ENCODE measurements at places on chromosomes 11 and 22.

DNA sequence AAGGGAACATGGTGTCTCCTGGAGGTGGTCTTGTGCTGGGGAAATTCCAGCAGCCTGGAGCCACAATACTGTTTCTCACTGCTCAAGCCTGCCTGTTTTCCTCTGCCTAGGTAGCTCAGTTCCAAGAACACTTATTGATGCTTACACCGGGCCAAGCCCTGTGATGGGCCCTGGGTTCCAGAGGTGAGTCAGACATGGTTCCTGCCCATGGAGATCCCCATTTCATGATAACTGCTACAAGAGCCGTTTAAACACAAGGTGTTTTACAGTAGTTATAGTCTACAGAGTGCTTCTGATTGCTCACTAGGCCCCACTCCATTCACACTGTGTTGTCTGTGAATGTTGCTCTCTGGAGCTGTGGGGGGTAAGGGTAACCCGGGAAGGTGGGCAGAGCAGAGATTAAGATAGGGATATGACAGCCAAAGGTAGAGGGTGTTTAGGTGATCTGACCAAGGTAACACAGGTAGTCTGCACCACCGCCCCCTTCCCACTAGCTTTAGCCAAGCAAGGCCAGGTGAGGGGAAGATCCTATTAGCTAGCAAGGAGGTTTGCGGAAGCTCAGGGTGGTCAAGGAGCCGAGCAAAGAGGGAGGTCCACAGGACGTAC lies 696 bp upstream of the MICAL2 start:
- DNase-seq: no peak

GRCh38 chr11:35850191-35850590 lies 93.7 kb upstream of the LDLRAD3 start:
- DNase-seq: no peak

- DNase-seq: no peak
Observed at GRCh38 chr11:17506314-17506713, 29.7 kb upstream of the ABCC8 start.

- DNase-seq: no peak
Observed at GRCh38 chr11:66716996-66717395, 12.0 kb downstream of the SPTBN2 start.

GRCh38 chr11:8792710-8793109 lies 110.1 kb downstream of the RPL27A start:
- no peak for DNase-seq

All from stimulated activated CD8-positive, alpha-beta memory T cell treated with anti-CD3 and anti-CD28 coated beads, Interleukin-15, amount 100 ng/mL, for 48 hours (primary cell).